NAMALWA (cell line): ENCODE measurements at places on chromosomes 6 and 20.

DNA sequence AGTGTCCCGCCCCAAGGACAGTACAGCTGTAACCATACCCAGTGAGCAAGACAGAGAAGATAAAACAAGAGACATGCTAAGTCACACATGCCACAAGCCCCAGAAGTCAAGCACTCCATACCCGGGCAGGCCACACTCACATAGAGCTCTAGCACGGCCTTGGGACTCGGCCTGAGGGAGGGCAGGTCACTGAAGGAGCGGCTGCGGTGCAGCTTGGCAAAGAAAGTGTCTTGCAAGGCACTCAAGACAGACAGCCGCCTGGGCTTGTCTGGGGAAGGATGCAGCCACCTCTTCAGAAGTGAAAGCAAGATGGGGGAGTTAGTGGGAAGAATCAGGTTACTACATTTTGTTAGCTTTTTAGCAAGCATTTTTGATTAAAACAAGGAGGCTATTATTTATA, 48.7 kb upstream of the ARMH2 start:
- DNase-seq = no peak

DNA sequence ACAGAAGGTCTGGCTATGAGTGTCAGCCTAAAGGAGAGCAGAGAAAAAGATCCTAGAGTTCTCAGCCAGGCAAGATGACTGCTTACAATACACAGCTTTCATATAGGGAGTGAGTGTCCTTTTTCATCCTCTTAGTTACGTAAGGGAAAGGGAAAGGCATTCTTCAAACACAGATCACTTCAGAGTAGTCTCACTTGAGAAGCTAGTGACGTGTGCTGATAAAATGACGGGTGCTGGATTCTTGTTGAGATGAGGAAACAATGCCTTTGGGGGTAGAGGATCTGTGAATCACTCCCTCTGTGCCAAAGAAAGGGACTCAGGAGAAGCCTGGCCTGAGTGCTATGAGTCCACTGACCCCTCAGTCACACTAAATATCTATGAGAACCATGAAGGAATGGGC, 117.3 kb downstream of the QRSL1 start:
- no peak for DNase-seq

- no peak for DNase-seq
Observed at GRCh38 chr6:304833-305370, 12.6 kb downstream of the DUSP22 start.

DNA sequence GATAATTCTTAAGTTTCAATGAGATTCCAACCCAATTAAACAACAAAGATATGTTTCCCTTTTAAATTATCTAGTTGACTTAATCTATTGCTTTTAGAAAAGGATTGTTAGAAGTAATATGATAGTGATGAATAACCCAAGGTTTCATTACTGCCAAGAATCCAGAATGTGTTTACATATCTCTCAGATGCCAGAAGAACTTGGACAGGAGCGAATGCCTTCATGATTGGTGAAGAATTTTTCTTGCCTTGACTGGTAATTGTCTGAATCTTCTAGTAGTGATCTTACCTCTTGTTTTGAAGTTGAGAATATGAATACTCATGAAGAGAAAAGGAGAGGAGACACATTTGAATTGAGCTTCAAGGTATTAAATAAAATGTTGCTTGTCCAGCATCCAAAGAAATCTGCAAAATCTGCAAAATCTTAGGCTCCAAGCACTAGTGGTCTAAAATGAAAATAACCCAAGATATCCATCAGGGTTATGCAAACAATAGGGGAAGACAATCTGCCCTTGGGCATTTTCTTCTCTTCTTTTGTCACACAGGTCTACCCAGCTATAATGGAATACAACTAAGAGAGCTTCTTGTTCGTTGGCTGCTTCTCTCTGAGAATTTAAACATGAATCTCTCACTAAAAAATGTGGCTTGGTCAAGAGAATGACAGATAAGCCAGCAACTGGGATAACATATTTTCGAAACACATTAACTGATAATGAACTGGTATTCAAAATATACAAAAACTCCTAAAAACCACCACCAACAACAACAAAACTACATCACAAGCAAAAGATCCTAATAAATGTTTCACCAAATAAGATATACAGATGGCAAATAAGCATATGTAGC, 928.9 kb downstream of the EYS start:
- DNase-seq = no peak

- DNase-seq = no peak
Observed at GRCh38 chr6:38113825-38114576, 294.5 kb downstream of the ZFAND3 start.

DNA sequence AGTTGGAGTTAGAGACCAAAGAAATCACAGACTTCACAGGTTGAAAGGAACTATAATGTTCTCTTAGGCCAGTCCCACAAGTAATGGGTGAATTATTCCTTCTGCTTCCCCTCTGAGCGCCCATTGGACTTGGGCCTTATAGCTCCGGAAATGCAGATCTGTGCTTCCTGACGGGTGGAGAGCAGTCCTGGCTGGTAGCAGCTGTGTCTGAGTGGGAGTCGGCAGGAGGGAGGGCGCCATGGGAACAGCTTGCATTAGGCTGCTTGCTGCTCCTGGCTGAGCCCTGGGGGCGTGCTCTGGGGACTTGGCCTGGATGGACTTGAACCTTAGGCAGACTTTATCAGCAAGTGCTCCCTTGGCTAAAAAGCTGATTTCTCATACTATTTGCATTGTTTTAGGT, 18.4 kb upstream of the NUP153 start:
- DNase-seq = no peak

DNA sequence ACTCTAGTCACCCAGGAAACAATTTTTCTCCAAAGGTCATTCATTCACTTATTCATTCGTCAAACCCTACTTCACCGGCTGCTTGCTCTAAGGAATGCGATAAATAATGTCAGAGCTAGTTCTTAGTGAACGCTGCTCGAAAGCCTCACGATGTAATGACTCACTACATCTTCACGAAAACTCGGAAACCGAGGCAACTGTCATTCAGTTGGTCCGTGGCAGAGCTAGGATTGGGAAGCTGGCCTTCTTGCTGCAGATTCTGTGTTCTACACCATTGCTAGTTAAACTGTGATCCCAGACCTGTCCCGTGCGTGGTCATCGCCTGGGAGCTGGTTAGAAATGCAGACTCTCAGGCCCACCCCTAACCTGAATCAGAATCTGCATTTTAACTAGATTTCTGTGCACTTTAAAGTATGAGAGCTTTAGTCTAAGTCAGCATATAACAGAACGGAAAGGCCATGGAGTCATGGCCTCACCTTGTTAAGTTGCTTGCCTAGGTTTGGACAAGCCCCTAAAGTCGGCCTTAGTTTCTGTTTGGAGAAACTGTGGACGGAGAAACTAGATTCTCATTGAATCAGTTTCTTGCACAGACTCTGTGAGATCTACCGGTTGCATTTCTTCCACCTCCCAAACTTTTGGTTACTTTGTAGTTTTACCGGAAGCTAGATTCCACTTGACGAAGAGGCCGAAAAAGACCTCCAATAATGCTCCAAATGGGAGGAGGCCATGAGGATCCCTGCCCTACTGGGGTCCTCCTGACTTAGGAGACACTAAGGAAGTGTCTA, 651 bp upstream of the CCND3 start:
- no peak for DNase-seq

- no peak for DNase-seq
Observed at GRCh38 chr20:24066076-24066700, 77.6 kb upstream of the GGTLC1 start.

- no peak for DNase-seq
Observed at GRCh38 chr20:50870561-50871161, 60.6 kb downstream of the ADNP start.

- peak; percentile 51 for DNase-seq
Observed at GRCh38 chr20:51404297-51405060, 138.0 kb downstream of the NFATC2 start.

GRCh38 chr20:63083831-63084562, 77.2 kb upstream of the BHLHE23 start:
- no peak for DNase-seq

- DNase-seq = no peak
Observed at GRCh38 chr20:22575087-22575721, 9.2 kb downstream of the FOXA2 start.
